ENCODE measurements at places on chromosomes 11 and 22. TPM values are rescaled to one million over a fixed set of nuclear protein-coding genes. Genes with fewer than 3 reads are reported as not detected.

CCDC157 gene
- 5.0 TPM for total RNA-seq

MYO18B gene
- total RNA-seq: 1.2 TPM

SHISA8 gene
- not detected for total RNA-seq

HTR3B gene
- not detected for total RNA-seq

SERPING1 gene
- total RNA-seq: not detected

FAM181B gene
- not detected for total RNA-seq

SLN gene
- not detected for total RNA-seq

TEX12 gene
- not detected for total RNA-seq

GAS2 gene
- total RNA-seq: 0.89 TPM

OR52H1 gene
- total RNA-seq: not detected

CYTH4 gene
- 107 TPM for total RNA-seq

FBLN1 gene
- total RNA-seq: not detected

KIAA1671 gene
- 5.1 TPM for total RNA-seq

GDPD4 gene
- total RNA-seq: not detected

RAC2 gene
- total RNA-seq: 1,252 TPM

OR5A1 gene
- not detected for total RNA-seq

BIRC3 gene
- total RNA-seq: 12.9 TPM

TUBA8 gene
- total RNA-seq: 1.2 TPM

ANO3 gene
- total RNA-seq: not detected

YPEL1 gene
- 6.3 TPM for total RNA-seq

CCDC116 gene
- total RNA-seq: 1.6 TPM

DERL3 gene
- 10.0 TPM for total RNA-seq

PIWIL4 gene
- 0.53 TPM for total RNA-seq

CATSPER1 gene
- not detected for total RNA-seq

BTG4 gene
- total RNA-seq: not detected

SCN2B gene
- total RNA-seq: not detected

FOLR1 gene
- not detected for total RNA-seq

ARHGAP20 gene
- total RNA-seq: not detected

TMPRSS13 gene
- total RNA-seq: 1.8 TPM

GAL3ST3 gene
- total RNA-seq: not detected

OR51B5 gene
- total RNA-seq: not detected

MMP11 gene
- 0.42 TPM for total RNA-seq

OOSP1 gene
- total RNA-seq: not detected

RBMXL2 gene
- total RNA-seq: not detected

GAB4 gene
- not detected for total RNA-seq

DEFB131B gene
- not detected for total RNA-seq

PYGM gene
- 2.9 TPM for total RNA-seq

PPP6R3 gene
- total RNA-seq: 120 TPM

Data from activated CD8-positive, alpha-beta T cell treated with anti-CD3 and anti-CD28 coated beads, Interleukin-2, amount 10 ng/mL, durations not matched to agents 7 days and 5 days (primary cell).